Anterior cingulate cortex (tissue), 58 donors: ENCODE measurements at places on chromosomes 2 and 18.

DNA sequence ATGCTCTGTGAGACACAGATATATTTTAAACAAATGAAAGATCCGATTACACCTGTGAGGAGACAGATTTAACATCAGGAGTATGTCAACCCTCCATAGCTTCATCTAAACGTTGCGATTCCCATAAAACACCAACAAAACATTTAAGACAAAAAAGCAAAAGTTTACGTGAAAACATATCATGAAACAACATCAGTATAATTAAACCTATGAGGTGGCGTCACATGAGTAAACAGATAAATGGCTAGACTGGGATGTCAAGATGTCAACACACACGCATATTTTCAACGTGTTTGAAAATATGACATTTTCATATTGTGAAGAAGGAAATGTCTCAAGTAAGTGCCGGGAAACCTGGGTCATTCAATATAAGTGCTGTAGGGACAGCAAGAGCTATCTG is 25.5 kb upstream of the GPC1 start:
- no peak for DNase-seq

DNA sequence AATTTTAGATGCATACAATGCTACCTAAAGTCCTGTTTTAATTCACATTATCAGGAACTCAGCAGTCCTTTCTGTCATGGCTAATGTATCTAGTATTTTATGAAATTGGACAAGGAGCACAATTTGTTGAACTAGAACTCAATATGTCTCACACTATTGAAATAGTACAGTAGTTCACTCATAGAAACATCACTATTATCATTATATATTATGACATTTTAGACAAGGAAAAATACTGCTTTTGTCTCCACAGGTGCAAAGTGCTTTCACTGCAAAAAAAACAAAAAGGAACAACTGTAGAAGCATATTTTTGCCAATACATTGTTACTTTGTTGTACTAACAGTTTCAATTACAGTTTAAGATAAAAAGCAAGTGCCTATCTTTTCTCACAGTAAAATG is 419.2 kb upstream of the CDH19 start:
- no peak for DNase-seq

DNA sequence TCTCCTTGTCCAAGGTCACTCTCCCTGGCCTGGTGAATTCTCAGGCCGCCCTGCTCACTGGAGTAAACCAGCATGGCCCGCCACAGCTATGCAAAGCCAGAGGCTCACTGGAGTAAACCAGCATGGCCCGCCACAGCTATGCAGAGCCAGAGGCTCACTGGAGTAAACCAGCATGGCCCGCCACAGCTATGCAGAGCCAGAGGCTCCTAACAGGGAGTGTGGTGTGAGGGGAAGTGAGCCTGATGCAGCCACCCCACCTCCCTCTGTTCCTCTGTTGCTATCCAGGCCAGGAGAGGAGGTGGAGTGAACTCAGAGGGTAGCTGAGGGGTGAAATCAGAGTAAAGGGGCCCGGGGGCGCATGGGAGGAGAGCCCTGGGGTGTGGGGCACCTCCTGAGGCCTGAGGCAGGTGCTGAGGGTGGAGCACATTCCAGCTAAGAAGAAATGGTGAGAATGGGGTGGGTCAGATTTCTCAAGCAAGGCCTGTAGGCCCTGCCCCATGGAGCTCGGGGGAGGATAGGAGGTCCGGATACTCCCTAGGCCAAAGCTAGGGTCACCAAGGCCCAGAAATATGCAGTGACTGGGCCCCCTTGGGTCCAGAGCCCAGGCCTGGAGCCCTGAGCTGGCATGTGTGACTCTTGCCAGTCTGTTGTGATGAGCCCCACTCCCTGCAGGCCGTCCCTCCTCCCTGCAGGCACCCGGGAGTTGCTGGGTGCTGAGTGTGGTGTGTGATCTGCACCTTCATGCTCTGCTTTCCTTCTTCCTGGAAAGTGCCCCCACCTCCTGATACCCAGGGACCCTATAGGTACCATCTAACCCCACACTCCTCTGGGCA is 1.5 kb downstream of the ATP6V1B1 start:
- no peak for DNase-seq

GRCh38 chr2:8111193-8111592 is 570.7 kb upstream of the ID2 start:
- DNase-seq: no peak

DNA sequence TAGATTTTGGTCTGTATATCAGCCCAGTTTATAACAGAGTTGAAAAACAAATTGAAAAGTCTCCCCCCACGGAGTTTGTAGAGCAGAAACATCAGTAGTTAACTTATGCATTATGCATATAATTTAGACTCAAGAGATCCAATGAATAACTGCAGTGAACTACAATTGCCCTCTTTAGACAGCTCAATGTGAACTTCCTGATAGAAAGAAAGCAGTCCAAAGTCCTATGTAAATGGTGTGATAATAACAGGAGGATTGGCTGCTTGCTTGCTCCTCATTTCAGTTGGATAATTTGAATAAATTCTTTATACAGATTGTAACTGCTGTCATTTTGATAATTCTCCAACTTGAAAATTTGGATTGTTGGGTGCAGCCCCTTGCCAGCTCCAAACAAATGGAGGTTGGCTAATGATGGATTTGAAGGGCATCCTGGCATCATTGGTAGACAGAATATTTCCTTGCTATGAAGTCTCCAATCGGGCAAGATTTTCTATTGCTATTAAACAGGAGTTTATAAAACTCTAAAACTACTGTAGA is 297.1 kb downstream of the ASXL3 start:
- DNase-seq: no peak

- DNase-seq: no peak
Observed at GRCh38 chr18:23927821-23928746, 86.5 kb upstream of the TTC39C start.

- no peak for DNase-seq
Observed at GRCh38 chr2:147045113-147045512, 799.7 kb upstream of the ACVR2A start.

DNA sequence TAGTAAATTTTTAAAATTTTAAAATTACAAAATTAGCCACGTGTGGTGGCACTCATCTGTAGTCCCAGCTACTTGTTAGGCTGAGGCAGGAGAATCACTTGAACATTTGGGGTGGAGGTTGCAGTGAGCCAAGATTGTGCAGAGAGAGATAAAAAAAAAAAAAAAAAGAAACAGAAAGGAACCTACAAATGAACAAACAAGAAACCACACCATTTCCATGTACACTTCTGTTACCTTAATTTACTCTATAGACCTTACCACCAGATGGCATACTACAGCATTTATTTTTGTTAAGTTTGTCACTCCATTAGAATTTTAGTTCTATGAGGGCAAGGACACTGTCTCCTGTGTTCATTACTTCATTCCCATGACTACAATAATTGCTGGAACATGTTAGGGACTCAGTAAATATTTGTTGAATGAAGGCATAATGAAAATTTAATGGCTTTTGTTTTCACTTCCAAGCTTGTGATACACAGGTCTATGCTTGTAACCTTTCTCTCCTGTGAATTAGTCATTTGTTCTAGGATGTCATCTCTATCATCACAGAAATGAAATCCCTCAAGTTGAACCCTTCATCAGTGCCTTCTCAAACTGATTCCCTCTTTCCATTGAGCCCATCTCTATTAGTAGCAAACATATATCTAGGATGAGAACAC is 76.0 kb downstream of the ARHGAP15 start:
- DNase-seq: no peak

DNA sequence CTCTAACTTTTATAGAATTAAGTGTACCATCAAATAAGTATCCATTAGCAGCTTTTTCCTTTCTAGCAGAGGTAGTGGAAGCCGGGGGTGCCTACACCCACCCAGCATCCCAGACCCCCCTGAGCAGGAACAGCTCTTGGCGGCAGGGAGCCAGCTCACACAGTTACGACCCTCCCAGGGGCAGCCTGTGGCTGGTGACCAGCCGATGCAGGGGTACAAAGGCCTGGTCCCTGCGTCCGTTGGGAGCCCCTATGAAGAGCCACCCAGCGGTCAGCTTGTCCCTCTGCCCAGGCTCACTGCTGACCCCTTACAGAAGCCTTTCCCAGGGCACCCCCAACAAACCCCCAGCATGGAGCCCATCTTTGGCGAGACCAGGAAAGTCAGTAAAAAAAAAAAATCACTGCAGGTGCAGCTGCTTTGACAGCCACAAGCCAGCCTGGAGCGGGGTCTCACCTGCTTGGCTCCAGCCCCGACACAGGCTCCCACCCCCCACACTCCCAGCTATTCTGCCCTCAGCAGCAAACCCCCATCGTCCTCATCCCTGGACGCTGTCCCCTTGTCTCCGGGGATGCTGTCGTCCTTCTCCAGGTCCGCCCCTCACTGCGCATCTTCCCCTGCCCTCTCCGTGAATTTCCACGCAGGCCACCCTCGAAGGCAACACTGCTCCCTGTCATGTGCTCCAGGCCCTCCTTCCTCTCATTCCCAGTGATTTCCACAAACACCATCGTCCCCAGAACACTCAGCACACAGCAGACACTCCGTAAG is 43.1 kb downstream of the GPC1 start:
- no peak for DNase-seq

DNA sequence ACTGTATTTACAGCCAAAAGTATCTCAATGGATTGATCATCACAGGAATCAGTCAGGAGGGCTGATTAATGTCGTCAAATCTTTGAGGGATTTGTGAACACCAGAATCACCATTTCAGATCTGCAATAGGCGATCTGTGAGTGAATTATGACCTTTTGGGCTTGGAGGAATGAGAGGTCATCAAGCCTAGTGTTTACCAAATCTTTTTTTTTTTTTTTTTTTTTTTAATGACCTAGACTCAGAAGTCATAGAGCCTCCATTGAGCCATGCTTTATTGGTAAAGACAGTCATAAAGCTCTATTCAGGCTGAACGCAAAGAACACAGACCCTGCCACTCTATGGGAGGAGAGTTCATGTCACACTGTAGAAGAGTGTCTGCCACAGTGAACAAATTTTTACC is 97.7 kb downstream of the SOCS6 start:
- DNase-seq: no peak

GRCh38 chr18:21742315-21742687 is 1.7 kb downstream of the MIB1 start:
- no peak for DNase-seq

DNA sequence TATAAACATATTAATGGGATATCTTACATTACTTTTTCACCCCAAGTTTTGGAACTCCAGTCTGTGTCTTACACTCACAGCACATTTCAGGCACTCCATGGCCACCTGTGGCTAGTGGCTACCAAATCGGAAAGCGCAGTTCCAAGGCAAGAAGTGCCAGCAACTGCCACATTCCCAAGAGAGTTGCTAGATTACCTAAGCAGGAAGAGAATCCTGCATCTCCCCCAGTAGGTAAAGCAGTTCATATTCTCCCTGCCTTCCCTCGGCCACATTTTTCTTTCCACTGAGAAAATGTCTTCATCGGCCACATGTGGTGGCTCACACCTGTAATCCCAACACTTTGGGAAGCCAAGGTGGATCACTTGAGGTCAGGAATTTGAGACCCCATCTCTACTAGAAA is 62.8 kb downstream of the MEX3C start:
- no peak for DNase-seq

GRCh38 chr2:124911560-124911959 is 886.5 kb downstream of the CNTNAP5 start:
- no peak for DNase-seq

- no peak for DNase-seq
Observed at GRCh38 chr2:85945586-85945985, 56.8 kb upstream of the ST3GAL5 start.

- no peak for DNase-seq
Observed at GRCh38 chr2:182435754-182436153, 8.9 kb upstream of the PDE1A start.

GRCh38 chr2:180203972-180204371 is 196.9 kb upstream of the CWC22 start:
- DNase-seq: no peak

GRCh38 chr2:65227020-65227455 is 593 bp upstream of the ACTR2 start:
- no peak for DNase-seq

DNA sequence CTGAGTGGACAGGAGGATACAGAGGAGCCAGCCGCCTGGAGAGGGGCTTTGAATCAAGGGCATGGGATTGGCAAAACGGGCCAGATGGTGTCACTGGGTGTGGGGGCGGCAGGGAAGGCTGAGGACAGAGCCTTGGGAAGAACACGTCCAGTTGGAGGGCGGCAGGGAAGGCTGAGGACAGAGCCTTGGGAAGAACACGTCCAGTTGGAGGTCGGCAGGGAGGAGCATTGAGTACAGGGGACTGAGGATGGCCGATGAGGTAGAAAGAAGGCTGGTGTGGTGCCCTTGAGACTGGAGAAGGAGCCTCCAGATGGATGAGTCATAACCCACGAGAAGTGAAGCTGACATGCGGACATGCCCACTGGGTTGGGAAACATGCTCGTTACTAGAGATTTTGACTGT is 4.5 kb downstream of the HES6 start:
- DNase-seq: no peak

- DNase-seq: no peak
Observed at GRCh38 chr2:134420259-134420658, 166.4 kb downstream of the MGAT5 start.

DNA sequence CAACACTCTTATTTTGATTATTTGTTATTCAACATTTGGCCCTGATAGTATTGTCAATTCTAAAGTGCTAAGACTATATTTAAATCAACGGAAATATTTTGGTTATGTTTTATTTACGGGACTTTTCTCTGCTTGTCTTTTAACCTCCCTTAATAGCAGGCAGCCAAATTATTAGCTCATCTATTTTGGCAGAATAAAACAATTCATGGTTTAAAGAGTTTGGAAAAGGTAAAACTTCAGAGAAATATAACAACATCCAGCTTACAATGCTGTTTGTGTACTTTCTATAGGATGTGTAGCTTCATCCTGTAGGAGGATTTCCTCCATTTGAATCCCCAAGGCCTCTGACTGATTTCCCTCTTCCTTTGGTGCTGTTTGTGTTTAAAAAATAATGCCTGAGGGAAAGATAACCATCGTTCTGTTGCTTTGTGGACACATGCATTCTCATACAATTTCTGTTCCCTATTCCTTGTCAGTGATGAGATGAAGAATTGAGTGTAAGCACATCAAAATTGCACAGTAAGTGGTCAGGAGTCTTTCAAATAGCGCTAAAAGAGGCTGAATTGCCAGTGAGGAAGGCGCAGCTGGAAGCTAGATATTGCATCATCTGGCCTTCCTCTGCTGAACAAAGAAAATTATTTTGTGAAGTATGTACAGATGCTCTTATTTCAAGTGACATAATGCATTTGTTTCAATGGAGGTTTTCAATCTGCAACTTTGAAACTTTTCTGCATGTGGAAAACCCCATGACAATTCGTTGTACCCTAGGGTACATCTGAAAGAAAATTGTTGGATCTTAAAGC is 80.3 kb downstream of the CD28 start:
- DNase-seq: no peak

GRCh38 chr2:78407960-78408794 is 617.3 kb upstream of the REG3G start:
- no peak for DNase-seq

- no peak for DNase-seq
Observed at GRCh38 chr2:45647986-45648520, 3.4 kb upstream of the PRKCE start.

GRCh38 chr2:182499706-182500470 is 73.1 kb upstream of the PDE1A start:
- no peak for DNase-seq

GRCh38 chr2:238466243-238466756 is 39.6 kb downstream of the ASB1 start:
- DNase-seq: no peak

GRCh38 chr2:176812246-176812775 is 400.3 kb upstream of the HNRNPA3 start:
- DNase-seq: peak; percentile 12
